ENCODE measurements at places on chromosomes 1 and 21.

GRCh38 chr21:41447356-41447755 is 21.3 kb downstream of the MX1 start:
- no peak for DNase-seq

GRCh38 chr1:198934426-198934825 is 295.6 kb downstream of the PTPRC start:
- no peak for DNase-seq

DNA sequence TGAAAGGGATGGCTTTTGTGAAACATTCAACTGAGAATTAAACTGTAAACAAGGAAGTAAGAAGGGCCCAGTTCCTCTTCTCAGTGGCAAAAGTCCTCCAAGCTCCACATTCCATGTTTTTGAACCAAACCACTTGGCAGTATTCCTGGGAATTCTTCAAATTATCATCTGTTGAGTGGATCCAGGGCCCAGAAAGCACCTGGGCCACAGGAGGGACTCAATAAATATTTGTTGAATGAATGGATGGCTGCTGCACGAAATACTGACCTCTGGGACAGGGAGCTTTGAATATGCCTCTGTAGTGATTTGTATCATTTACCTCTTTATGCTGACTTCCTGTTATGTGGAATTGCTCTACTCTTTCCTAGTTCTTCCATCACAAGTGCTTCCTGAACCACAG is 4.7 kb downstream of the SLC35F3 start:
- no peak for DNase-seq

DNA sequence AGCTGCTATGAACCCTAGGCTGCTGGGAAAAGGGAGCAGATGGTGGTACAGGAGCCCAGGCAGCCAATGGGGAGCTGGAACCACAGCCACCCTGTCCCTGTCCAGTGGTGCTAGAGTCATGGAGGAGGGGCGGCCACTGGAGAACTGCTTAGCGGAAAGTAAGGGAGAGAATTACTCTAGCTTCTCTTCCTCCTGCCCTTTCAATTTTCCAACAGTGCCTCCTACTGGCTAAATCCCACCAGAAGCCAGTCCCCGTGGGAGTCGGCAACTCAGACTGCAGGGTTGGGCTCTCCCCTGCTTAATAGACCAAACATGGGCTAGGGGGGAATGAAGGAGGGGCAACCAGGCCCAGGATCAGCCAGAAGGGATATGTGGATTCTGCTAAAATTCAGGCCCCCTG is 154.5 kb downstream of the ACTL8 start:
- peak; percentile 8 for DNase-seq

DNA sequence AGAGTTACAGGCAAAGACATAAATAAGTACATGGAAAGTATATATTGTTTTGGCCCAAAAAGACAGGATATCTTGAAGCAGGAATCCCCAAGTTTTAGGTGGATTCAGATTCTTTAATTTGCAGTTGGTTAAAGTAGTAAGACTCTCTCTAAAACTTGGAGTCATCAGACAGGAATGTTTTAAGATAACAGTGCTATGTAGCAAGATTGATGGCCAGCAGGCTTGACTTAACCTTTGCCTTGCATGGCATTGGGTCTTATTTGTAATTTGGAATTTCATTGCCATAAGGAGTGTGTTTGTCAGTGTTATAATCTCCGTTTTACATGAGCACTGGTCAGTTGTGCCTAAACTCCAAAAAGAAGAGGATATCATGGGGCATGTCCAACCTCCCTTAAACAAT is 727.6 kb upstream of the CHRM3 start:
- no peak for DNase-seq

- DNase-seq, result no peak
Observed at GRCh38 chr1:154400381-154400801, 4.8 kb upstream of the IL6R start.

DNA sequence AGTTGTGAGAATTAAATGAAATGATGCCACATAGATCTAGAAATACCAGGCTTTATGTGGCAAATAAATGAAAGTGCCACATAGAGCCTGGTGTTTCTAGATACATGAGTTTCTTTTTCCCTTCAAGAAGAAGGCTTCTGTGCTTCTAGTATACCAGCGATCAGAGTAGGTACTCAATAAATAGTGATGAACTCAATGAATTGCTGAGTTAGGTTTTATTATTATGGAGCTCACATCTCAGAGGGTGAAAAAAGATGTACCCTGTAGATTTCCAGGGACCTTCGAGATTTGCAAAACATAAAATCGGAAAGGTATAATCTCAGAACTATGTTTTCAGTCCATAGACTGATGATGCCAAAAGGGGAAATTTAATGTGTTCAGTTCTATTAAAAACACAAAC is 2.3 kb upstream of the CLSTN1 start:
- no peak for DNase-seq

GRCh38 chr1:245469734-245470133 is 314.9 kb downstream of the KIF26B start:
- no peak for DNase-seq

GRCh38 chr1:41672641-41673361 is 188.3 kb upstream of the EDN2 start:
- DNase-seq, result peak; percentile 28

GRCh38 chr21:16713331-16714117 is 799.3 kb upstream of the CXADR start:
- no peak for DNase-seq

DNA sequence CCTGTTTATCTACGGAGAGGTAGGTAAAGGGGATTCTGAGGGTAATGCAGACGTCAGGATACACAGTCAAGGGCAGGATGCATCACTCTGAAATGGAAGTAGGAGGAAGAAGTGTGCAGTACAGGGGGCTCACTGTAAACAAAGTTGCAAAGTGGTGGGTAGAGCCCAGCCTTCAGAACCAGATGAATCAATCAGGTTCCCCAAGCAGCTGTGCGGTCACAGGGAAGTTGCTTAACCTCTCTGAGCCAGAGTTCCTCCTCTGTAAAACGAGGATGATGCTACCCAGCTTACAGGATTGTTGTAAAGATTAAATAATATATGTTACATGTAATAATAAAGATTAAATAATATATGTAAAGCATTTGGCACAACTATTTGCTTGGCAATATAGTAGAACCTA is 13.5 kb upstream of the MYOM3 start:
- DNase-seq, result no peak

DNA sequence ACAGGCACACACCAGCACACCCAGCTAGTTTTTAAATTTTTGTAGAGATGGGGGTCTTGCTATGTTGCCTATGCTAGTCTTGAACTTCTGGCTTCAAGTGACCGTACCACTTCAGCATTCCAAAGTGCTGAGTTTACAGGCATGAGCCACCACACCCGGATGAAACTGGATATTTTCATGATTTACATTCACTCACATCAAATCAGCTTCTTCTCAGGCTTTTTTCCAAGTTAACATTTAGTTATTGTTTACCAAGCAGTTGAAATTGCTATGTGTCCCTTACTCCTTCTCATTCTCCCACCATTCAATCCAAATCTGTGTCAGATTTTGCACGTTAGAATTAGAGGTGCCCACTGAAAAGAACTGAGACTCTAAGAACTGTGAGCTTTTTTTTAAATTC is 18.4 kb downstream of the RIT1 start:
- no peak for DNase-seq

DNA sequence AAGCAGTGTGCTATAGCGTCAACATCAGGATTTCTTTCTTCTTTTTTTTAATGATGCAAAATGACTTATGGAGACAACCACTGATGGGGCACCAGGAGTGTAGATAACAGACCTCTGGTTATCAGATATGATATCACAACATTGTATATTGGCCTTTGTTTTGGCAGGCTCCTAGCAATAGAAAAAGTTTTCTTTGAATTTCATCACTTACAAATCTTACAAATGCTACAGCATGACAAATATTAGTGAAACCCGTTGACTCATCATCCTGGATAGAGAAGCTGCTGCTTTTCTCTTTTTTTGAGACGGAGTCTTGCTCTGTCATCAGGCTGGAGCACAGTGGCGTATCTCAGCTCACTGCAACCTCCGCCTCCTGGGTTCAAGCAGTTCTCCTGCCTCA is 92.9 kb downstream of the LTN1 start:
- DNase-seq, result no peak

GRCh38 chr1:174874331-174875053 is 125.3 kb upstream of the CACYBP start:
- DNase-seq, result peak; percentile 80

GRCh38 chr1:243312952-243313634 is 57.3 kb downstream of the SDCCAG8 start:
- no peak for DNase-seq

- DNase-seq, result no peak
Observed at GRCh38 chr1:199490769-199491527, 536.6 kb upstream of the NR5A2 start.

Measured in NAMALWA (cell line).